ENCODE measurements at places on chromosomes 6 and 20. TPM values are rescaled to one million over a fixed set of nuclear protein-coding genes. Genes with fewer than 3 reads are reported as not detected.

The SRMS gene
- total RNA-seq: not detected

The AURKA gene
- 68.5 TPM for total RNA-seq

The MCHR2 gene
- total RNA-seq: 0.16 TPM

The EBF4 gene
- total RNA-seq: 2.0 TPM

DNA sequence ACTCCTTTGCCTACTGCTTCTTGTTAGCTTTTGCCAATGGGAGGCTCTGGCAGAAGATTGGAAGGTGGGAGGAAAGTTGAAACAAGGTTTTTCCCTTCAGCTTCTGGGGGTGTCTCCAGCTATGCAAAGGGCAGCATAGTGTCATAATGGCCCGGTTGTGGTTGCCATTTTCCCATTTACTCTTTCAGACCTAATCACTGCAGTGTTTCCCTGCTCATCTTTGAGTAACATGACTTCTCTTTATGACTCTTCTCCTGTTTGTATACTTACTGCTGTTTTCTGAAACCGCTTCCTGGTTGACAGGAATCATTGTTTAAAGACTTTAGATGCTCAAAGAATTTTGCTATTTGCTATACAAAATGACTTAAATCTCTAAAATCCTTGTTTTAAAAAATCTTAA is 19.9 kb downstream of the NRN1 start:
- DNase-seq: no peak

- no peak for DNase-seq
Measured at GRCh38 chr6:111357705-111358104, 125.3 kb downstream of the REV3L start.

DNA sequence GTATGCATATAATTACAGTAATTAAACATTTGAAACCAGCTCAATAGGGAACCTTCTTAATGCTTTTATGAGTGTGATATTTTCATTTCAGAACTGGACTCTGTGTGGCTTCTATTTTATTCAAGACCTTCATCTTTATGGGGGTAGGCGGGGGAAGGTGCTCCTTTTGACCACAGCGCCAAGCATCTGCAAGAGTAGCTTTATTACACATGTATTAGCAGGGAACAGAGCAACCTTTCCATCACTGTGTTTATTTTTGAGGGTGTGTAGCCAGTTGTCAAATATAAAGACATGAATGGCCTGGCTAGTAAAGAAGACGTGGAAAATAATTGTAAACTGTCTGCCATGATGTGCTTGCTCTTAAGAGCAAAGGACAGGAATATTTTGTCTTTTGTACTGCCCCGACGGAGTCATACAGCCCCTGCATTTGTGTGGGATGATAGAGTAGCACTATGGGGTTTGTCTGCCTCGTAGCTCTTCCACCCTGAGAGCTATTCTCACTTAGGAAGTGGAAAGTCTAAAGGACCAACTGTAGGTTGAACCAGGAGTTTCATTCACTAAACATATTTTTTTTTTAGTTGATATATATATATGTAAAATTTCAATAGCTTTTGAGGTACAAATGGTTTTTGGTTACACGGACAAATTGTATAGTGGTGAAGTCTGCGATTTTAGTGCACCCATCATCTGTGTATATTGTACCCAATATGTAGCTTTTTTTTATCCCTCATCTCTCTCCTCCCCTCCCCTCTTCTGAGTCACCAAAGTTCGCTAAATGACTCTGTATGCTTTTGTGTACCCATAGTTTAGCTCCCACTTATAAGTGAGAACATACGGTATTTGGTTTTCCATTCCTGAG is 91.2 kb downstream of the CARMIL1 start:
- DNase-seq: no peak

GRCh38 chr6:43200541-43200940 is 18.5 kb downstream of the CUL9 start:
- DNase-seq: no peak

- no peak for DNase-seq
Measured at GRCh38 chr20:24682496-24682985, 213.1 kb downstream of the SYNDIG1 start.

GRCh38 chr6:140499607-140500006 is 1125.2 kb upstream of the CITED2 start:
- no peak for DNase-seq

GRCh38 chr6:41278699-41279405 is 7.6 kb downstream of the TREM1 start:
- peak; percentile 68 for DNase-seq

GRCh38 chr6:113610377-113610988 is 246.7 kb upstream of the MARCKS start:
- no peak for DNase-seq

DNA sequence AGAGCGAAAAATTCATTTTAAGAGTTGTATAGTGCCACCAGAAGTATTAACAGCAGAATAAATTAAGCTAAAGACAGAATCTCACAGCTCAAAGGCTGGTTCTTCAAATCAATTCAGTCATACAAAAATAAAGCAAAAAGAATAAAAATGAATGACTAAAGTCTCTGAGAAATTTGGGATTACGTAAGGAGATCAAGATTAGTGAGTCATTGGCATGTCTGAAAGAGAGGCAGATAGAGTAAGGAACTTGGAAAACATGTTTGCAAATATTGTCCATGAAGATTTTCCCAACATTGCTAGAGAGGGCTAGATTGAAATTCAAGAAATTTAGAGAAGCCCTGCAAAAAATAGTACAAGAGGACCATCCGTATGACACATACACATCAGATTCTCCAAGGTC is 1413.9 kb upstream of the ADGRB3 start:
- DNase-seq: no peak

The MTFR2 gene
- total RNA-seq: 2.7 TPM

- no peak for DNase-seq
Measured at GRCh38 chr6:136890986-136891385, 31.1 kb upstream of the SLC35D3 start.

The PNLDC1 gene
- not detected for total RNA-seq

The RIPPLY2 gene
- 3.8 TPM for total RNA-seq

- DNase-seq: peak; percentile 85
Measured at GRCh38 chr20:46699651-46700359, 9.6 kb upstream of the SLC2A10 start.

DNA sequence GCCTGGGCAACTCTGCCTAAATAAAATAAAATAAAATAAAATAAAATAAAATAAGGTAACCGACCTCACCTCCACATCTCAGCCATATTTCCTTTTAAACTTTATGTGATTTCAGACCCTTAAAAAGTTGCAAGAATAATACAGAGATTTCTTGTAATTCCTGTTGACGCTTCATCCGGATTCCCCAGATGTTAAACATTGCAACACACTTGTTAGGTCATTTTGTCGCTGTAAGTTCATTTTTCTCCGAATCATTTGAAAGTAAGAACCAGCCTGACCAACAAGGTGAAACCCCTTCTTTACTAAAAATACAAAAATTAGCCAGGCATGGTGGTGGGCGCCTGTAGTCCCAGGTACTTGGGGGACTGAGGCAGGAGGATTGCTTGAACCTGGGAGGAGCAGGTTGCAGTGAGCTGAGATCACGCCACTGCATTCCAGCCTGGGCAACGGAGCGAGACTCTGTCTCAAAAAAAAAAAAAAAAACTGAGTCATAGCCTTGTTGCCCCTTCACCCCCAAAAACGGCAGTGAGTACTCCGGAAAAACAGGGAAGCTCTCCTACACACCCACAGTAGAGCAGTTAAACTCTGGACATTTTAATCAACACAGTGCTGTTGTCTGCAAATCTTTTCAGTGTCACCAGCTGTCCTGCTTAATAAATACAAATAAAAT is 5.9 kb downstream of the PYGB start:
- no peak for DNase-seq

DNA sequence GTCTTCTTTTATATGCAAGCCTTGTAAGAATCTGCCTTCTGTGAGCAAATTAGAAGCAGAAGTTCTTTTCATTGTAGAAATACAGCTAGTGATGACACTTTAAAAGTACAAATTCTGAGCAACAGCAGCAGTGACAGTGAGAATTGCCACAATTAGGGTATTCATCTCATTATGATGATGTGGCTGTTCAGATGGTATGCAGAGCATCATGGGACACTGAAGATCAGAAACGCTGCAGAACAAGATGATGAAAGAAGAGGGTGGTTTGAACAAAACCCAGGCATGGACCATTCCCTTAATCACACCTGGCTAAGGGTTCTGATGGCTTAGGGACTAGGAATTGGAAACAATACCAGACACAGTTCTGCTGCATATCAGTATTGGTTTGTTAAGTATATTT is 312.7 kb upstream of the TBX18 start:
- DNase-seq: no peak

GRCh38 chr6:37289931-37290330 is 32.0 kb upstream of the TMEM217 start:
- no peak for DNase-seq

The LY6G6F gene
- total RNA-seq: not detected

The TSPO2 gene
- total RNA-seq: not detected

DNA sequence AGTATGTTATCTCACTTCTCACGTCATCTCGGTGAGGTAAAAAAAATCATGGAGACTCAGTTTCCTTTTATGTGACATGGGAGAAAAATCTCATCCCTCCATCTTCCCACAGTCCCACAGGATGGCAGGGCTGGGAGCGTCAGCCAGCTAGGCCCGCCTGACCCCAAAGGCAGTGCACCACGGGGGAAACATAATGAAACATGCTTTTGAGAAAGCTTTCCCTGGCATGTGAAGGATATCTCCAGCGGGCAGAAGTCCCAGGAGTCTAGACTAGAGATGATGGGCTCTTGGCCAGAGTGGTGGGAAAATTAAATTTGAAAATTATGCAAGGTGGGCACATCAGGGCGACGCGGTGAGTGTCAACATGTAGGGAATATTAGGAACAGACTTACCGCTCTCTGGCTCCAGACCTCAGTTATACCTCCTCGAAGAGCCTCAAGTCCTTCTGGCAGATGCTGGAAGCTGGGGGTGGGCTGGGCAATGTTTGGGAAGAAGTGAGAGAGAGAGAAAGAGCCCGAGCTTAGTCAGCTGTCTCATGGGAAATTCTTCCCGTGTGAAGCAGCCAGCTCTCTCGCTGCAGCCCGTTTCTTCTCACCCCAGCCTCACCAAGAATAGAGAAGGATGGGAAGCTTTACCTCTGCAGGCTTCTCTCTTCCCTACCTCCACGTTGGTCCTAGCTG is 52.3 kb downstream of the MOCS1 start:
- no peak for DNase-seq

GRCh38 chr6:161445021-161445799 is 171.3 kb upstream of the AGPAT4 start:
- no peak for DNase-seq

DNA sequence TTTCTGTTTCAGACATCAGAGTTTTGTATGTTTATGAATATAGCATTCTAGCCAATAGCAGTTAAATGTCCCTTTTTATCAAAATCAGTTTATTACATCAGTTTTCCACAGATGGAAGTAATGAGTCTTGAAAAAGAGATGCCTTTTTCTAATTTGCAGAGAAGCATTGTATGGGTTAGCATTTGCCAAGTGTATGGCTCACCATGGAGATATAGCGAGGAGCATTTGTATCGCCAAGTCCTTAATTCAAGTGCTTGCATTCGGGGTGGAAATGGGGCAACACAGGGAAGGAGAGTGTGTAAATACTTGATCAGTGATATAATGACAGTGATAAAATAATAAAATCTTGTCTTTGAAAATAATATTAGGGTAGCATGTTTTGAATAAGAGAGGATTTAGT is 42.9 kb downstream of the TXLNB start:
- no peak for DNase-seq

The CTCFL gene
- total RNA-seq: 0.42 TPM

GRCh38 chr20:13816757-13817156 is 31.9 kb downstream of the NDUFAF5 start:
- DNase-seq: no peak

- DNase-seq: peak; percentile 87
Measured at GRCh38 chr6:6547110-6547879, 41.2 kb upstream of the LY86 start.

The SIGLEC1 gene
- not detected for total RNA-seq

DNA sequence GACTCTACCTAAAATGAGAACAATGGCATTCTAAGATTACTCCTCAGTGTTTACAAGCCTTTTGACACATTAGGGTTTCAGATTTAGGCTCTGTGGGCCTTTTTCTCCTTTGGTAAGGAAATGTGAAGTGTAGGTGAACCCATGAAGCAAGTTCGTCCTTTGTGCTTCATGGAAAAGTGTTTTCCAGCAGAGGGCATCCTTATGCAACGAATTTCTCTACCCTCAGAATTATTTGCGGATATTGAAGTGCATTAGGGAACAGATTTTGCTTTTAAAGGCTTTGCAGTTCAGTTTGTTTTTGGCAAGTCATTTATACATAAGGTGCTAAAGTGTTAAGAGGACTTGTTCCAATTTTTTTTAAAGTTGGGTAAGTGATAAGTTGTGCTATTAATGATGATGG is 55.7 kb upstream of the FERMT1 start:
- peak; percentile 62 for DNase-seq

The MLN gene
- total RNA-seq: not detected

- DNase-seq: no peak
Measured at GRCh38 chr20:51528263-51529027, 14.1 kb downstream of the NFATC2 start.

DNA sequence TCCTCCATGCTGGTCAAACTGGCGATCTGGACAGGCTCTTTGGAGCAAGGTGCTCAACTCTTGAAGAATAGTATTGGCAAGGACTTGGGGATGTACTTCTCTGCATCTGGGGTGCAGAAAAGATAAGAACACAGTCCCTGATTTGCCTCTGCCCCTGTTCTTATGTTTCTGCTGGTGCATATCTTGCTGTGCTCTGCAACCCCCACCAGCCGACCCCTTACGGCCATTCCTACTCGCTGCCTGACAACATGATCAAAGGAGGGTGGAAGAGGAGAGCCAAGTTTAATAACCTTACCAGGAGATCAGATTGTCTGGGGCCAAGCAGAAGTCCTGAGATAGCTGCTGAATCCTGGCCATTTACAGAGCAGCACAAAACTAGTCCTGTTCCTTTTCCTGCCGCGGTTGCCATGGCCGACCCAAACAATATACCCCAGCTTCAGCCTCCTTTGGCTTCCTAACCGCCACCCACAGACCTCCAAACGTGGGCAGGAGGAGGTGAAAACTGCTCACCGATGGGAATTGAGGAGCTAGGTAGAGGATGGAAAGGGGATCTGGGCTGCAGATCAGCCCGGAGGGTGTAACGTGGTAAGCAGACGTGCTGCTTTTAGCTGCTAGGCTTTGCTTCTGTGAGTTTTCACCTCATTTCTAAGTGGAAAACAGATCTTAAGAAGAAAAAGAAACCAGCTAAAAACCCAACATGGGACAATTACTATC is 60.9 kb downstream of the ATXN1 start:
- DNase-seq: no peak

Measured in SK-MEL-5 (cell line).